T-helper 9 cell (primary cell): ENCODE measurements at places on chromosomes 5 and 9.

- no peak for DNase-seq
Measured at GRCh38 chr5:113202287-113202686, 225.7 kb downstream of the DCP2 start.

DNA sequence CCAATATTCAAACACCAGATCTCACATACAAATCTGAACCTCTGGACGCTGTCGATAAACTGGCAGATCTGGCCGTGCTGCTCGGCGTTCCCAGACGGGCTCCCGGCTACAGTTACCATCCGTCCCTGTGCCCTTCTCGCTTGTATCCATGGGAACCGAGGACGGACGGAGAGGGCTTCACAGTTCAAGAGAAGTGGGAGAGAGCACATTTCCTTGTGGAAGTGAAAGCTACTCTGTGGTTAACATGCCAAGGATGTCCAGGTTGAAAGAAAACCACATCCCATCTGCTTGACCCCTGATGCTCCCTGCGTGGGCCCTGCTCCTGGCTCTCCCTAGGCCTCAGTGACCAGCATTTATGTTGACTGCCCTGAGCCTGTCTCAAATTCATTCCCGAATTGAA is 6.3 kb upstream of the DBN1 start:
- no peak for DNase-seq

DNA sequence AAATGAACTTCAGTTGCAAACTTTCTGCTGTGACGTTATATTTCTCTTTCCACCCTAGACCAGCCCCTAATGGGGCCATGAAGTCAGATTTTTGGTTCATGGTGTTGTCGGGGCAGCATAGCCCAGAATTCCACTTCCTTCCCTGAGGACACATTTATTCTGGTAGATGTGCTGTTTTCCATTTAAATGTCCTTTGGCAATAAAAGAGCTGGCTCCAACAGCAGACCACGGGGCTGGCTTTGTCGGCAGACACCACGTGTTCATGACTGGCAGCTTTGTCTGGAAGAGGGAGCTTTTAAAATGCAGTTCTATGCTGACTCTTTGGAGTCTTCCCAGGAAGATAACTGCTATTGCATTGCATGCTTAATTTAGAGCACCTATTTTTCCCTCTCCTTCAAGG is 17.6 kb upstream of the LCP2 start:
- no peak for DNase-seq

DNA sequence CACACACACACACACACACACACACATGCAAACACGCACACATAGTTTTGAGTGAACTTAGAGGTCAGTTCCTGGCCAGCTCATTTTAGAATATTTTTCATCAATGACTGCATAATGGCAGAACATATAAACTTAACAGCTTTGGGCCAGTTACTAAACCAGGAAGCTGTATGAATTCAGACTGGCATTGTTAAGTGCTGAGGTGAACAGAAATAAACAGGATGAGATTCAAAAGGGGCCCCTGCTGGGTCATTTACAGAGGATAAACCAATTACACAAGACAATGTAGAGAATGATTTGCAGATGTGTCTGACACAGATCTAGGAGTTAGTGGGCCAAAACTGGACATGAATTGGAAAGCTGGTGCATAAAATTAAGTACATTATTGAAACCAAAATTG is 44.6 kb downstream of the MARCHF11 start:
- no peak for DNase-seq

DNA sequence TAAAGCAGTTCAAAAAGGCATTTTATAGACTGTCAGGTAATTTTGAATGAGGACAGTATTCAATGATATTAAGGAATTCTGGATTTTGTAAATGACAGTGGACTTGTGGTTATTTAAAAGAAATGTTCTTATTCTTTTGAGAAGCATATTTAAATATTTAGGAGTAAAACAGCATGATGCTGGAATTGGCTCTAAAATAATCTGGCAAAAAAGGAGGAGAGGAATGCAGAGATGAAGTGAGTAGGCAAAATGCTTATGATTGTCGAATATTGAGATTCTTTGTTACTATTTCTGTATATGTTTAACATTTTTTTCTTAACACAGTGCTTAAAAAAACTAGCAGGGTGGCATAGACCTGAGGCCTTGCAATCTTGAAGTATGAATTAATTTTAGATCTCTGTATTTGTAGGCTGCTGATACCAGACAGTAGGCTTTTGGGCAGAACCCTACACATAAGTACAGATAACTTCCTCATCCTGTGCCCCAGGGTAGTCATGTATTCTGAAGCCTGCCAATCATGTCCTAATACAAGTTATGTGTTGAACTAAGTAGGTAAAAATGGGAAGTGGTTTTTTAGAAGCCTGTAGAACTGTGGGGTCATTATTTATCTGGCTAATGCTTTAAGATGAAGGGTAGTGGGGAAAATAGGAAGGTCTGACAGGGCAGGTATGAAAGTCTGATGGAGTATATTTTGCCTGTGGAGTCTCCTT is 9.4 kb downstream of the CD180 start:
- no peak for DNase-seq

- DNase-seq, result no peak
Measured at GRCh38 chr5:148906968-148907367, 80.6 kb downstream of the ADRB2 start.

- DNase-seq, result no peak
Measured at GRCh38 chr9:13263511-13263910, 16.0 kb downstream of the MPDZ start.

- DNase-seq, result no peak
Measured at GRCh38 chr9:114616684-114617520, 5.8 kb downstream of the TMEM268 start.

DNA sequence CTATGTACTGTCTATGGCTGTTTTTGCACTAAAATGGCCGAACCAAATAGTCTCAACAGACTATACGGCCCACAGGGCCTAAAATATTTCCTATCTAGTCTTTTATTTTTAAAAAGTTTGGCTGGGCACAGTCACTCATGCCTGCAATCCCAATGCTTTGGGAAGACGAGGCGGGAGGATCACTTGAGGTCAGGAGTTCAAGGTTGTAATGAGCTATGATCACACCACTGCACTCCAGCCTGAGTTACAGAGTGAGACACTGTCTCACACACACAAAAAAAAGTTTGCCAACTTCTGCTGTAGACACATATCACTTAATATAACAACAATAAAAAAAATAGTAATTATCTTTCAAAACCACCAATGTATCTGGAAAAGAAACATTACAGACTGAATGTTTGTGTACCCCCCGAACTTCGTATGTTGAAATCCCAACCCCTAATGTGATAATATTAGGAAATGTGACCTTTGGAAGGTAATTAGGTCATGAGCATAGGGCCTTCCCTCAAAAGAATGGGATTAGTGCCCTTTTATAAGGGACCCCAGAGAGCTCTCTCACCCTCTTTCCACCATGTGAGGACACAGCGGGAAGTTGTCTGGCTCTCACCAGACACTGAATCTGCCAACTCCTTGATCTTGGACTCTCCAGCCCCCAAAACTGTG is 53.5 kb upstream of the HK3 start:
- no peak for DNase-seq

- no peak for DNase-seq
Measured at GRCh38 chr9:32863291-32863690, 80.0 kb downstream of the TMEM215 start.

- no peak for DNase-seq
Measured at GRCh38 chr9:76725011-76725546, 39.2 kb upstream of the PCA3 start.

- peak; percentile 61 for DNase-seq
Measured at GRCh38 chr5:65481635-65482295, at the start of gene ADAMTS6. Gene ADAMTS6, minus strand, starts transcription at chr5:65481920. Its CDS starts 8,247 bp downstream, at chr5:65473673.

- DNase-seq, result no peak
Measured at GRCh38 chr5:45410304-45410995, 285.7 kb downstream of the HCN1 start.

GRCh38 chr9:134233022-134233421 is 68.7 kb upstream of the RNU6ATAC start:
- no peak for DNase-seq

DNA sequence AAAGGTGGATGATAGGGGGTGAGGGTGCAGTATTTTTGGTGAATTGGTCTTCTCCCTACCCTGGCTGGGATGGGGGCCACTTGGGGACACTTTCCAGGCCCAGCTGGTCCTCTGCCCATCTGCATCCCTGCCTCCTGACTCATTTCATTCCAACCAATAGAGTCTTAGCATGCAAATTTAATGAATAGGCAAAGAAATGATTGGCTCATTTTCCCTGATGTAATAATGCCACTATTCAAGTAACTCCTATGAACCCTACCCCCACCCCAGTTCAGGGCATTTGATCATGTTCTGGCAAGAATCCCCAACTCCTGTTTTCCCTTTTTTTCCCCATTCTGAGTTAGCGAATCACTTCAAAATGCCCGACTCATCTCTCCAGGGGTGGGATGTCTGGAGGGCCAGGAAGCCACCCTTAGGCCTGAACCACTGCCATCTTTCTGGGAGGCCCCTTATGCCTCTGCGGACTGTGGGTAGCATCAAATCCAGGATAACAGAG is 56.7 kb downstream of the PCDH1 start:
- DNase-seq, result no peak

DNA sequence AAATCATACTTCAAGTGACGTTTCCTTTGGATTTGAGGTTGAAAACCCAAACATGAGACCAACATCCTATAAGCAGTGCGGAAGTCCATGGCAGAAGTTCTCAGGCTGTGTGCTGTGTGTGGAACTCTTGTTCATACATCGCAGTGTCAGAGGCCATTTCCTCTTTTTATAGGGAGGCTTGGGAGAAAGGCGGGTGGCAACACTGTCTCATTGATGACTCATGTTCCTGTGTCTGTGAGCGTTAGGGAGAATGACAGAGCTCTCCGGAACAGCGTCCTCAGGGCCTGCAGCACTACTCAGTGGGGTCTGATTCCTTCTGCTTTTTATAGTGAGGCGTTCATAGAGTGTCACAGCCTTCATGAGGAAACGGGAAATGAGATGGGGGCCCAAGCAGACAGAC is 98.8 kb upstream of the BASP1 start:
- no peak for DNase-seq

DNA sequence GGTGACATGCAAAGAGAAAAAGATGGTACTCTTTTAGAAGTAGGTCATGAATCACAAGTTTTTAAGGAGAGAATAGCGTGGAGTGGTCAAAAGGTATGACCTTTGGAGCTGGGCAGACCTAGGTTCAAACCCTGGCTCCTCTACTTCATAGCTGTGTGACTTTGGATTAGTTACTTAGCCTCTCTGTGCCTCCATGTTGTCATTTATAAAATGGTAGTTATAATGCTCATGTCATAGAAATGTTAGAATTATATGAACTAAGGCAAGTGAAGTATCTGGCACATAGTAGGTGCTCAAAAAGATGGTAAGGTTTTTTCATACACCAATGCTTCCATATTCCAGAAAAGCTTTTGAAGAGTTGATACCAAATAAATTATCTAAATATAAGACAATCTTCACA is 7.3 kb downstream of the F2R start:
- no peak for DNase-seq

DNA sequence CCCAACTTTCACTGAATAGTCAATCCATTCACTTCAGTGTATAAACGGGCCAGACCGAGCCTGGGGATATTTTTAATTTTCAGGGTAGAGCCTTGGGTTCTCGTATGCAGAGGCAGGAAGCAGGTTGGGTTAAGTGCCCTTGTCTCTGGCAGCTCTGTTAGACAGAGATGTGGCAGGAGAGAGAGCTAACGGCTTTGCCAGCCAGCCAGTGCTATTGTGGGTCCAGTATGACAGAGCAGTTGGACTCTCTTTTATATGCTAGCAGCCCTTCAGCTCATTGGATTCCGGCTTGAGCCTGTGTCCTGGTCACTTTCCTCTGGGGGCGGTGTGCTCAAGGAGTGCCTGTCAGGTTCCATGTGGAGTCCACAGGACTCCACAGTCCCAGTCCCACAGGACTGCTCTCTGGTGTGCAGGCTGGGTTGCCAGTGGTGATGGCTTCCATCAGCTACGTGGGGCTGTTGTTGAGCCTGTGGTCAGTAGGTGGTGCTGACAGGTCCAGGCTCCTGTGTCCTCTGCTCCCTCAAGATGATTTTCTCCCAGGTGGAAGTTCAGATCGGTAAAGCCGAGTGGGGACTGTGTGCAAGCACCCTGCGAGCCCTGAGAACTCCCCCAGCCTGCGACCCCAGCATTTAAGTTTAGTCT is 14.3 kb downstream of the CLTA start:
- no peak for DNase-seq

DNA sequence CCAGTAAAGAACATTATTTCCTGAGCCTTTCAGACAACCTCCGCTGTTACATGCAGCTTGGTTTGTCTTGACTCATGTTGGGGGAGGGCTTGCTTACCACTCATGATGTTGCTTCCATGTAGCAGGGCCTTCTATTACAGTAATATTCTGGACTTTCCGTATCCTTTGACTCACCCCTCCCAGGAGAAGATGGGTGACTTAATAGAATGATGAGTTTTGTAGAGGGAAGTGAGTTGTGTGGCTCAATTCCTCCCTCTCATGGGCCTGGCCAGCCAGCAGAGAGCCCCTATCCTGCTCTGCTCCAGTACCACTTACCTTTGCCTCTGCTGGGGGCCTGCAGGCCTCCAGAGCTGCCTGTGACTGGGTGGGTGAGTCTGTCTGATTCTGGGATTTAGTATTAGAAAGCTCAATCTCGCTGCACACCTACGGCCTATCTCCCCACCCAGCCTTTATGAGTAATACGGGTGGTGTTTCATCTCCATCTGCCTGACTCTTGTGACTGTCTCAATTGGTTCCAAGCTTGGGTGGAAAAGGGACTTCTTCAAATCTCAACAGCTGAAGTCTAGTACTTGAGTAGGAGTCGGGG is 52.6 kb upstream of the KLF9 start:
- no peak for DNase-seq

DNA sequence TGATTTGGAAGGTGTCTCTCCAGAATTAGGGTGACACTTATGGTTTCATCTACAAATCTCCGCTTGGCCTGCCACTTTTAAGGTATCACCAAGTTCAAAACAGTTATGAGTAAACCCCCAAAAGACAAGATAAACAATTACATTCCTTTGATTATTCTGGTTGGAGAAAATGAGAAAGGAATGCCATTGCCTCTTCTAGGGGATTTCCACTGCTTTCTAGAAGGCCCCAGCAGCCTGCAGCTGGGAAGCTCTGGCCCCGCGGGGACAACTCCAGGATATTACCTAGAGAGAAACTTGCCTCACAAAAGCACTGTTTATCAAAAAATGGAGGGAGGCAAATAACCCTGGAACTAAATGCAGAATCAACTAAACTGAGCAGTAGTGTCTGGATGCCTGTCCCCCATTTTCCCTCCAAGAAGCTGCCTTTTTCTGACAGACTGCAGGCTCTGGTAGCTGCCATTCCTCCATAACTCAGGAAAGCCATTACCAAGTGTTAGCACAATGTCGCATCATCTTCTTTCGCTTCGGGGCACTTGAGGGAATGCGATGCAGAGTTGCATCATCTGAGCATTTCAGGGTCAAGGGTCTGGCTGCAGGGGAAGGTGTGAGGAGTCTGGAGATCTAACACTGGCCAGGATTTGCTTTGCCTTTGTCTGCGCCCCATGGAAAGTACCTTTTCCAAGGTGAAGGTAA is 71.5 kb upstream of the PLPP6 start:
- DNase-seq, result no peak

DNA sequence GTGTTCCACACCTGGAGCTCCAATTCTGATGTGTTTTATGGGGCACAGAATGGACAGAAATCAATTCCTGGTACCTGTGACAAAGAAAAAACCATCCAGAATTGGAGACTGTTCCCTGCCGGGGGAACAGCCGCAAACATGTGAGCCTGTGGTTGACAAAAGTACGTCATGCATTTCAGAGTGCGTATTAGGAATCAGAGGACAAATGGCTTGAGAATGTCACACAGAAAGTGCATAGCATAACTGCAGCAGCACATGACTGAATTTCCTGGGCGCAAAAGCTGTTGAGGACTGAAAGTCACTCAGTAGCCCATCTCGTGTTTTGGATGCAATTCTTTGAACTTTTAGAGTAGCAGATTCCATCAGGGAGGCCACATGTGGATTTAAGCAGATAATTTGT is 85.1 kb downstream of the TRIO start:
- DNase-seq, result no peak
